Activated effector memory CD4-positive, alpha-beta T cell treated with anti-CD3 and anti-CD28 coated beads, Interleukin-2, amount 50 U/mL, for 16 hours (primary cell): ENCODE measurements at places on chromosomes 11 and 22.

- DNase-seq, result no peak
These were observed 9.6 kb upstream of the RANBP1 start for GRCh38 chr22:20106205-20106848.

DNA sequence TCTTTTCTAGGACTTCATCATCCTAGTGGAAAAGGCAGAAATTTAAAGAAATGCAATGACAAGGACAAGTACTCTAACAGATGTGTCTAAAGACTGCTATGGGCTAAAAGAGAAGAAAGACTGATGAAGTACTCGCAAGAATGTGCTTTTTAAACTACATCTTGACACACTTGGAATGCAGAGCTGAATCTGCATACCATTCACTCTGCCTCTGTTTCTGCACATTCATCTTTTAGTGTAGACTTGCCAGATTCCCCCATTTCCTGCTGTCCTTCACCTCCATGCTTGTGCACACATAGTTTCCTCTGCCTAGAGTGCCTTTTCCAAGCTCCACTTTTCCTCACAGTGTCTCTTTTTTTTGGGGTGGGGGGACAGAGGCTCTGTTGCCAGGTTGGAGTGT lies 239.0 kb upstream of the CCDC179 start:
- no peak for DNase-seq

- DNase-seq, result no peak
These were observed 315.2 kb downstream of the BLID start for GRCh38 chr11:121800731-121801393.

- DNase-seq, result no peak
These were observed 38.5 kb upstream of the GALNT18 start for GRCh38 chr11:11660363-11660740.

DNA sequence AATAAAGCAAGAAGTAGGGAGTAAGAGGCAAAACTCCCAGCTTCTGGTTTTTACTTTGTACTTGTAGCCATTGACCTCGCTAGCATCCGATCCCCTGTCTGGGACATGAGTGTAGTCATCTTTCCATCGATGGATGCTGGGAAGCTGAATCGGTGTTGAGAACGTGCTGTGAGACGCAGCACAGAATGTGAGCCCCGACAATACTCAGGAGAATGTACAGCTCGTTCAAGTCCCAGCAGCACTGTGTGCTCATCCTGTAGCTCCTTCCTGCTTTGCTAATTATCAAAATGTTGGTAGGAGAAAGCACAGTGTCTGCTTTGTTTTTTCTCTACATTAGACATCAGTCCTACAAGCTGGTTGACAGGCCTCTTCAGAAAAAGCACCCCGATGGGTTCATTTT lies 56.6 kb downstream of the JAM3 start:
- DNase-seq, result no peak

DNA sequence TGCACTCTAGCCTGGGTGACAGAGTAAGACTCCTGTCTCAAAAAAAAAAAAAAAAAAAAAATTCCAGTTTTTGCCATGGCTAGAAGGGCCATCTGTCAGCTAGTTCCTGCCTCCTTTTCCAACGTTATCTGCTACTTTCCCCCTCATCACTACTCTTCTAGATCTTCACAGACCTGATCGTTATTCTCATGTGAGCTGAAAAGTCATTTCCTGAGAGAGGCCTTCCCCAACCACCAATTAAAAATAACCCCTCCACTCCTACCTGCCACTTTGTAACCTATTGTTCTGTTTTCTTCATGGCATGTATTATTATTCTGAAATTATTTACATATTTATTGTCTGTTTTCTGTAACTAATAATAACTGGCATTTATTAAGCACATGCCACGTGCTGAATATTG lies 24.2 kb downstream of the SGSM3 start:
- no peak for DNase-seq

- no peak for DNase-seq
These were observed 237.3 kb upstream of the NCAM1 start for GRCh38 chr11:112723676-112724495.

DNA sequence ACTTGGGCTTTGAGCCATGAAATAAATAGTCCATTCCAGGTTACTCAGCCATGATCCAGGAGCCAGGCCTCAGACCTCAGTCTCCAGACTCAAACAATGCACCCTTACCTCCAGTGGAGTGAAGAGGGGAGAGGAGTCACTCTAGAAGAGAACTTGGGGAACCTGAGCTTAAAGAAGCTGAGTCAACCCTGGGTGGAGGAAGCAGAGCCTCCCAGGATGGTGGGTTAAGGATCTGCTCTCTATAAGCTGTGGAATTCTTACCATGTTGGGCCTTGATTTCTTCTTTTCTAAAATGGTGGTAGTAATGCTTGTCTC lies 113.2 kb downstream of the NECTIN1 start:
- no peak for DNase-seq

- no peak for DNase-seq
These were observed 518 bp upstream of the CHRM1 start for GRCh38 chr11:62921573-62922188.

DNA sequence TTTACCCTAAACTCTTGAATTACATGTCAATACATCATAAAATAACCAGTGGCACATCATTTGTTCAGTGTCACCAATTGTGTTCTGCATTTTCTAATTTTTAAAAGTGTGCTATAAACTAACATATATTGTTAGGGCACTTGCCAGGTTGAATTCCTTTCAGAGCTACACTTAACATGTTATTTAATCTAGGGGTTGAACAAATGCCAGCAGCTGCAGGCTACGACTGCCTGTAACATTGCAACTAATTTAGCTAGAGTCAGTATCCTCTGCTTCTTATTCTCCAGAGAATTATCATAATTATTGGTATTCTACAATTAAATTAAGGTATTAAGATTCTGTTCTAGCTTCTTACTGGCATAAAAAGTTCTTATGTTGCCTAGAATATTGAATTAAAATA lies 46.4 kb upstream of the ARHGAP42 start:
- no peak for DNase-seq

DNA sequence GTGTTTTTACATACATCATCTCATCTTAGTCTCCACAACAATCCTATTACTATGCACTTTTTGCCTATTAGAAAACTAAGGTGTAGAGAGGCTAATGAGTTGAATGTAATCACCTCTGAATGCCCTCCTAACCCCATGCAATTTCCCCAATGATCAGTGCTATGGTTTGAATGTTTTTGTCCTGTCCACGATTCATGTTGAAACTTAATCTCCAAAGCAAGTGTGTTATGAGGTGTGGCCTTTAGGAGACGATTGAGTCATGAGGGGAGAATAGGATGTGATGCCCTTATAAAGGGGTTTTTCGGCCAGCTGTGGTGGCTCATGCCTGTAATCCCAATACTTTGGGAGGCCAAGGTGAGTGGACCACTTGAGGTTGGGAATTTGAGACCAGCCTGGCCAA lies 2.0 kb upstream of the CCDC73 start:
- DNase-seq, result no peak

GRCh38 chr11:70868341-70868885 lies 384.0 kb downstream of the SHANK2 start:
- no peak for DNase-seq

DNA sequence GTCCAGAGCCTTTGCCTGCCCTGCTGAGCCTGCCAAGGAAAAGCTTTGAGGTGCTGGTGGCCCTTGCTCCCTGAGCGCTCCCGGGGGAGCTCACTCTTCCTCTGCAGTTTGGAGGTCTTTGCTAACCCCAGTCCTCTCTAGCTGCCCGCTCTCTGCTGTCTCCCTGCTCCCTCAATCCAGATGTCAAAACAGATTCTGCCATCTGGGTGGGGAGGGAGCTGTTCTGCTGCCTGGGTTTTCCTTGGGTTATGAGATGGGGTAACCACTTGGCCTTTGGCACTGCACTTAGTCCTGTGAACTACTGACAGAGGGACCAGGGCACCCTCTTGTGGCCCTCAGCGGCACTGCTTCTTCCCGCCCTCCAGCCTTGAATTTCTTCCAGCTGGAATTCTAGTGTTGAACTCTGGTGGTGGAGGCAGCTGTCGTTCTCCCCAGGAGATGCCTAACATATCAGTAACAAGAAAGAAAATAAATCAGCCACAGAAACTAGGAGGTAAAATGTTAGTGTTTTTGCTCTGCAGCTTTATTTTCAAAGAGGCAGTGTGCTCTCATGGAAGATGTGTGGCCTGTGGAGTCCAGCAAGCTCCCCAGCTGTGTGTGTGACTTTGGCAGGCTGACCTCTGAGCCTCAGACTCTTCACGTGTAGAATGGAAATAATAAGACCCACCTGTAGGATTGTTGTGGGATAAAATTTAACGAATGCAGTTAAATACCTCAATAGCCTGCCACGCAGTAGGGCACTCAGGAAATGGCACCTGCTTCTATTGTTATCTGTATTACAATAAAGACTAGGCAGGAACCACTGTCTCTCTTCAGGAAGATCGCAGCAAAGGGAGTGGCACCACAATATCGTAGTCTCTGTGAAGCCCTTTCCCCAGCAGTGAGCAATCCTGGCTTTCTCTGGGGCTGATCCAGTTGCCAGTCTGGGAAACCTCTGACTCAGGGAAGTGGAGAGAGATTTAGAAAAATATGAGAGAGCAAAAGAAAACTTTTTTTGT lies 23.4 kb downstream of the ARFGAP2 start:
- DNase-seq, result peak; percentile 82

DNA sequence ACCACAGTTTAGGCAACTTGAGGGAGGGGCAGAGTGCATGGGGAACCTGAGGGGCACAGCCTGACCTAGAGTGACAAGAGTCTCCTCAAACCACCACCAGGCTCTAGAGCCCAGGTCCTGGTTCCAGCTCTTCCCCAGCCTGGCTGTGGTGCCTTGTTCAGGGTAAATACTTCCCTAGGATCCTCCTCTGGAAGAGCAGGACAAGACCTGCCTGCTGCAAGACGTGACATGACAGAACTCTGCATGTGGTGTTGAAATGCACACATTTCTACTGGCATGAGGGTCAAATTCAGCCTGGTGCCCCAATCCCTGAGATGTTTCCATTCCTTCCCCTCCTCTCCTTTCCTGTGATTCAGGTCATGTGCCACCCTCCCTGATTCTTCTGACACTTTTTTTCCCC lies 3.3 kb downstream of the SEC14L2 start:
- no peak for DNase-seq

DNA sequence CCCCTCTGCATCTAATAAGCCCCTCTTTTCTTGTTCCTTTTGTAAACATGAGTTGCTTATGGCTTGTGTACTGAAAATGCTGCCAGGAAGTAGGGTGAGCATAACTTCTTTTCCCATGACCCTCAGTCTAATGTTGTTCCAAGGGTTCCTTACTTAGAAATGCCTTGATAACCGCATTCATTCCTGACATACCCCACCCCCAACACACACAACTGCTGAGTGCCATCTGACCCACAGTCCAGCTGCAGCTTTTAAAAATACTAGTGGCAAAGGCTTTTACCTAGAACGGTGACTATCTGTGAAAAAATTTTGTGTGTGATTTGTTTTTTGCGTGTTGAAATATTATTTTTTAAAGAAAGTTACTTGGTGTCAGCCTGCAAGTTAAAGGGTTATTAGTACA lies 52.6 kb downstream of the ARHGAP42 start:
- DNase-seq, result no peak

DNA sequence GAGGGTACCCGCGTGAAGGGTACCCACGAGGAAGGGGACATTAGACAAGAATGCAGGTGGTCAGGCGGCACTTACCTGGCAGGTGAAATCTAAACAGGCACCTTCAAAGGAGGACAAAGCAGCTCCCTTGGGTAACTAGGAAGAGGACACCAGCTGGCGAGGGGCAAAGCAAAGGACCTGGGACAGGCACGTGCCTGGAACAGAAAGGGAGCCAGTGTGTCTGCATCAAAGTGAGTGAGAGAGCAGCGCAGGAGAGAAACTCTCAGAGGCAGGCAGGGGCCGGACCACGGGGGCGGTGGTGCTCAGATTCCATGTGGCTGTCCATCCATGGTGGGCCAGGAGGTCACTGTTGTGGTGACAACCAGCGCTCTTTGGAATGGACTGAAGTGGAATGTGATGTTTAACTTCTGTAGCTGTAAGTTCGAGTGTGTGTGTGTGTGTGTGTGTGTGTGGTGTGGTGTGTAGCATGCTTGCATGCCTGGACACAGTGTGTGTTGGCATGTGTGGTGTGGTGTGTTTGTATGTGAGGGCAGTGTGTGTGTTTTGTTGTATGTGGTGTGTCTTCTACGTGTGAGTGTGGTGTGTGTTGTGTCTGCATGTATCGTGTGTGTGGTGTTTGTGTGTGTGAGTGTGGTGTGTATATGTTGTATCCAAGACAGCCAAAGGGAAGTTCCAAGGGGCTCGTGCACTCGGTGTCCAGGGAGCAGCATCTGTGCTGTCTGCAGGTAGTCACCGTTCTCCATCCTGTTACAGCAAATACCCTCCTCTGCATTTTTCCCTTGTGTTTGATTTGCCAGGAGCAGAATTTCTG lies 86.4 kb downstream of the CDKN1C start:
- peak; percentile 50 for DNase-seq

DNA sequence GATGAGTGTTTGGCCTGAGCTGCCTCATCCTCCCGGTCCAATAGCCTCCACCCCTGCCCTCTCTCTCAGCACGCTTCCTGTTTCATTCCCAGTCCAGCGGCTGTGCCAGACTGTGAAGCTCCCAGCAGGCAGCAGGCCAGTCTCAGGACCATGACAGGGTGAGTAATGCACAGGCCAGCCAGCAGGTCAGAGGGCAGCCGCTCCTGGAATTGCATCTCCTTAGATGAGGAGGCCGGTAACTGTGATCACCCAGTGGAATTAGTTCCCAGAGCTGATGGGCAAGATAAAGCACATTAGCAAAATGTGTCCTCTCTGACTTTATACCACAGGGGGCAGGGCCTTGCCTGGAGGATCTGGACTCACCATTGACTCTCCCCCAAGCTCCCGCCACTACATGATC lies 251.2 kb downstream of the ETS1 start:
- no peak for DNase-seq

GRCh38 chr11:17917556-17917955 lies 95.3 kb downstream of the SERGEF start:
- DNase-seq, result no peak

GRCh38 chr22:22210375-22210774 lies 34.2 kb upstream of the VPREB1 start:
- peak; percentile 80 for DNase-seq

- no peak for DNase-seq
These were observed 94.3 kb downstream of the SOX6 start for GRCh38 chr11:16261836-16262644.

- DNase-seq, result peak; percentile 68
These were observed 69.2 kb downstream of the SCUBE1 start for GRCh38 chr22:43273902-43274484.

GRCh38 chr22:35656284-35656752 lies 8.1 kb downstream of the APOL6 start:
- no peak for DNase-seq

- no peak for DNase-seq
These were observed 134.0 kb downstream of the KIF18A start for GRCh38 chr11:27973851-27974536.

- no peak for DNase-seq
These were observed 159.5 kb upstream of the BLID start for GRCh38 chr11:122275508-122275907.
